Jurkat, Clone E6-1 (cell line): ENCODE measurements at places on chromosomes 4 and X.
A peak's percentile ranks its signal among the peaks of the same experiment; 100 is the strongest.

GRCh38 chr4:138209094-138209493 lies 33.1 kb downstream of the SLC7A11 start:
- no peak for DNase-seq

DNA sequence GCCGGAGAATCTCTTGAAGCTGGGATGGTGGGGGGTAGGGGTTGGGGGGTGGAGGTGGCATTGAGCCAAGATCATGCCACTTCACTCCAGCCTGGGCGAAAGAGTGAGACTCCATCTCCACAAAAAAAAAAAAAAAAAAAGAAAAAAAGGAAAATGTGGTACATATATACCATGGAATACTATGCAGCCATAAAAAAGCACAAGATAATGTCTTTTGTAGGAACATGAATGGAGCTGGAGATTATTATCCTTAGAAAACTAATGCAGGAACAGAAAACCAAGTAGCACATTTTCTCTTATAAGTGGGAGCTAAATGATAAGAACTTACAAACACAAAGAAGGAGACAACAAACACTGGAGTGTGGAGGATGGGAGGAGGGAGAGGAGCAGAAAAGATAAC lies 188.5 kb downstream of the APBB2 start:
- no peak for DNase-seq

GRCh38 chr4:101304916-101305315 lies 42.4 kb downstream of the PPP3CA start:
- no peak for DNase-seq

- no peak for DNase-seq
Observed at GRCh38 chr4:154344686-154345085, 146.9 kb downstream of the DCHS2 start.

GRCh38 chr4:156775813-156776212 lies 195.8 kb downstream of the PDGFC start:
- DNase-seq: no peak

GRCh38 chr4:152961773-152962115 lies 25.6 kb downstream of the FHDC1 start:
- no peak for DNase-seq

GRCh38 chr4:142407596-142407995 lies 438.5 kb downstream of the INPP4B start:
- no peak for DNase-seq

- DNase-seq: no peak
Observed at GRCh38 chrX:127030016-127030748, 210.7 kb downstream of the PRR32 start.

DNA sequence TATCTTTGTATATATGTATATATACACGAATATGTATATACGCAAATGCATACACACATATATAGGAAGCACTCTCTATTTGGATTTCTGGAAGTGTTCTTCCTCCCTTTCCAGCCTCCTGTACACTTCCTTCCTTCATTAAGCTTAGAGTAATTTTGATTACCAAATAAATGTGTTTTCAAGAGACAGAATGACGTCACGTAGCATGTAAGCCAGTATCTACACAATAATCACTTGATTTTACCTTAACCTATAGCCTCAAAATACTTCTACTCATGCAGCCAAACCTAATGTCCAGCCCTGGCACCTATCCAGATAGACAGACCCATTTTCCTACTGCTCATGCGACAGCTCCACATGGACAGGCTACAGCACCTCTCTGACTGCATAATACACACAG lies 29.9 kb downstream of the MAGEA10 start:
- DNase-seq: no peak

- no peak for DNase-seq
Observed at GRCh38 chr4:71592793-71593192, 191.1 kb downstream of the GC start.

DNA sequence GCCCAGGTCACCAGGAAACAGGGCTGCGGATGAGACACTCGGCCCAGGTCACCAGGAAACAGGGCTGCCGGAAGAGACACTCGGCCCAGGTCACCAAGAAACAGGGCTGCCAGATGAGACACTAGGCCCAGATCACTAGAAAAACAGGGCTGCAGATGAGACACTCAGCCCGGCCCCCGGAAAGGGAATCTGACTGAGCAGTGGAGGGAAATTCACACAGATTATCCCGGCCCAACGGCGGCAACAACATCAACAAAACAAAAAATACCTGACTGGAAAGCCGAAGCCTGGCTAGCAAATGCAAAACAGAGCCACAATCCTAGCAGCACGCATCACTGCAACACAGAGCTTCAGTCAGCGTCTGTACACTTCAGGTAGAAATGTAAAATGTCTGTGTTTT lies 20.7 kb downstream of the AFAP1 start:
- no peak for DNase-seq

- no peak for DNase-seq
Observed at GRCh38 chrX:153685751-153686696, 1.7 kb upstream of the SLC6A8 start.

DNA sequence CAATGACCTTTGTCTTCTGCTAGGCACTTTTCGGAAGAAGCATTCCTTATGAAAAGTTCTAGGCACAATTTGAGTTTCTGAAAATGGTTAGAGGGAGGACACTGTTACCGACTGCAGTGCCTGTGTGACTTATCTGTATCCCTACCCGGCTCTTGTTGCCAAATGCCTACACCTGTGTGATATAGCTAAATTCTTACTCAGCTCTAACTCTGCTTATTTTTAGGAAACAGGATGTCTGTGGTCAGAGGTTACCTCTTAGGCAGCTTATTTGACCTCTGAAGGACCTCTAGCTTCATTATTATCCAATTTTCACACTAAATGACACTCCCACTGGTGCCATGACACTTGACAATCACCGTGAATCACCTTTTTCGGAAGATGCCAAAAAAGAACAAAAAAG lies 561.1 kb upstream of the SMIM31 start:
- no peak for DNase-seq

DNA sequence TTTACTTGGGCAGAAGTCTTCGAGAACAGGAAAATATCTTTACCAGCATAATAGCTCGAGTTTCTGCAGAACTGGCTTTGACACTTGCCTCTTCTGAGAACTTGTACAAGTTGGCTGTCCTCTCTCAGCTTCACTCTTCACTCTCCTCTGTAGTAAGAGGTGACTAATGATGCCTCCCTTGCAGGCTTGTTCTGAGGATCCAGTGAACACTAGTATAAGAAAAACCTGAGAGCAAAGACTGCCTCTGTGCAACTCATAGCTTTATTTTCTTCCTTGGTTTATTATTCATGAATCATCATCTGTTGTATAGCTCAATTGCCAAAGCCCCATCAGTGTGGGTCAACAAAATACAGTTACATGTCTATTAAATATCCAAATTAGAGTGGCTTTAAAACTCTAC lies 266.7 kb upstream of the CLNK start:
- no peak for DNase-seq

DNA sequence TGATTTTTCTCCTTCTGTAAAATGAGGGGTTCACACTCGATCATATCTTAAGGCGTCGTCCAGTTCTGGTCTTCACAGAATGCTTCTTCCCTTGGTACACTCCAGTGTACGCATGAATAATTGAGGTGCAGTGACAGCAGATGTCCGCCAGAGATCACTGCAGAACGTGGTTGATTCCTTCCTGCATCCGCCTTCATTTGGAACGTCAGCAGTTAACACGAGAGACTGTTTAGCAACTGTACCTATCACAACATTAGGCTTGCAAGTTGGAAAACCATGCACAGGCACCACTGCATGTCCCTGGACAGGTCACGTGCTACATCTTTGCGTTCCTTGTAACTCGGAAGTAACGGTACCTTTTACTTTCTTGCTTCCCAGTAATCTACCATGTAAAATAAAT lies 66.0 kb upstream of the GEMIN8 start:
- DNase-seq: peak; percentile 67

- DNase-seq: no peak
Observed at GRCh38 chr4:21888195-21888976, 60.2 kb downstream of the KCNIP4 start.

DNA sequence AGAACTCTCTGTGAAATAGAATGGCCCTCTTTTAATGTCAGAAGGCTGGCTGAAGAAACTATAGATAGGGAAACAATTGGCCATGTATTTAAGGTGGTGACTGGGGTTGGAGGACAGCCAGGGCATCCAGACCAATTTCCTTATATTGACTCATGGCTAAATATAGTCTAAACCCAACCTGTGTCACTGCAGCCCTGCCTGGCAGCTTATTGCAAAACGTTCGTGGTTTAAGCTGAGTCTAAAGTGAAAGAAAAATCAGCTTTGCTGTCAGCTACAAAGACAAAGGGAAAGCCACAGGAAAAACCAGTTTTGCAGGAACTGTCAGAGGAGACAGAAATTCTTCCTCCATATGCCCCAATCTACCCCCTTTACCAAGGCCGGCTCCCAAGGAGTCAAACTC lies 902.8 kb upstream of the NDST4 start:
- peak; percentile 11 for DNase-seq

- DNase-seq: peak; percentile 87
Observed at GRCh38 chrX:53716328-53717088, 30.0 kb upstream of the HUWE1 start.

DNA sequence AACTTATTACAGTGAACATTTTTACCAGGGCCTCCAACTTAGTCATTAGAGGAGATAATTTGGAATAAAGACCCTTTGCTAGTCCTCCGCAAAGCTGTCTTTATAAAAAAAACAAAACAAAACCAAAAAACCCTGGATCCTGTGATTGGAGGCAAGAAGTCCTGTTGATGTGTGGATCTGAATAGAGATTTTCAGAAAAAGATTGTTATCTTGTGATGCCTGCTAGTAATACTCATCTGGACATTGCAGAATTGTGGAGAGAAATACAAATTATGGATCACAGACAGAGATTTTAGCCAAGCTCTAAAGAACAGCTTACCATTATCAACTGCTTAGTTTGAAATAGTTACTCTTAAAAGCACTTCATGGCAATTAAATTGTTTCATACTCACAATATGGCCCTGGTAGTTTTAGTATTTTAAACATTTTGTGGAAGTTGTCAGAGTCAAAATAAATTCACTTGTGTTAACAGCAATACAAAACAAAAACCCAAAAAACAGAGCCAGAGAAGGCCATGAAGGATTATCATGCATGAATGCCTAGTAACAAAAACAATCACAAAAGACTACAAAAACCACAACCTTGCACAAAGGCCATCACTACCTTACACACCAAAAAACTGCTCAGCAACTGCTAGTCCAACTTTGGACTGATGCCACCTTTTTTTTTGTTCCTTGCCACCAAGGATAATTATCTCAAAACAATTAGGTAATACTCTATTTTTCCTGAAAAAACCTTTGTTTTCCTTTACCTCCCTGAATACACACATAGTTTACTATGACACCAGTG lies 514.5 kb upstream of the SLIT2 start:
- no peak for DNase-seq

DNA sequence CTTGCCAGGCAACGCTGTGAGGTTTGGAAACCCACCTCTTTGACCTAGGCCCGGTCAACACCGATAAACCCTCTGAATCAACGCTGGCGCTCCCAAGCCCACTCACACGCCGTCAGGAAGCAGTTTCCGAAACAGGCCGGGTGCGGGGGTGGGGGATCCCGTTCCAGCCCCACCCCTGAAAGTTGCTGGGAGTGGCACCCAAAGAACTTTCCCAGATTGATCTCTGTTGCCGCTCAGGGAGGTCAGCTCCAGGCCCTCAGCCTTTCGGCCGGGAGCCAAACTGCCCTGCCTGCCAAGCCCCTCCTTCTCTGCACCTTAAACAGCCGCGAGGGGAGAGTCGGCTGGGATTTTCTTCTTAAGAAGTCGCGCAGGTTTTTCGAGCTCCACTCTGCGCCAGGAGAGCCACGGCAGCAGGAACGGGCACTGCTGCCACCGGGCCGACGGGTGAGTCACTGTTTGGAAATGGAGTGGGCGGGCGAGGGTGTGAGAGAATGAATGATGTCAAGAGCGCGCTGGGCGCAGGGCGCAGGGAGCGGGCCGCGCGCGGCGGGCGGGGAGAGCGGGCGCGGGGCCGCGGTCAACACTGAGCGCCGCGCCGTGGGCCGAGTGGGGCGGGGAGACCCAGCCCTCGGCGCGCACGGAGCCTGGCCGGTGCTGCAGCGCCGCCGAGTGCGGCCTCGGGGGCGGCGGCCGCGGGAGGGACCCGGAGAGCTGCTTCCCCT lies at the start of gene SGMS2:
TSS of gene SGMS2 (plus strand) at position 583 of the 722 bp plus-strand sequence. CDS start 70,622 bp downstream, outside the sequence.
- no peak for DNase-seq
